T47D (cell line): ENCODE measurements at places on chromosomes 6 and 20.

- peak; percentile 63 for DNase-seq
Observed at GRCh38 chr20:36214684-36215256, 21.5 kb upstream of the AAR2 start.

GRCh38 chr6:134959603-134960002, 9.7 kb upstream of the ALDH8A1 start:
- no peak for DNase-seq

- DNase-seq, result no peak
Observed at GRCh38 chr6:136719280-136720044, 72.8 kb downstream of the MAP3K5 start.

DNA sequence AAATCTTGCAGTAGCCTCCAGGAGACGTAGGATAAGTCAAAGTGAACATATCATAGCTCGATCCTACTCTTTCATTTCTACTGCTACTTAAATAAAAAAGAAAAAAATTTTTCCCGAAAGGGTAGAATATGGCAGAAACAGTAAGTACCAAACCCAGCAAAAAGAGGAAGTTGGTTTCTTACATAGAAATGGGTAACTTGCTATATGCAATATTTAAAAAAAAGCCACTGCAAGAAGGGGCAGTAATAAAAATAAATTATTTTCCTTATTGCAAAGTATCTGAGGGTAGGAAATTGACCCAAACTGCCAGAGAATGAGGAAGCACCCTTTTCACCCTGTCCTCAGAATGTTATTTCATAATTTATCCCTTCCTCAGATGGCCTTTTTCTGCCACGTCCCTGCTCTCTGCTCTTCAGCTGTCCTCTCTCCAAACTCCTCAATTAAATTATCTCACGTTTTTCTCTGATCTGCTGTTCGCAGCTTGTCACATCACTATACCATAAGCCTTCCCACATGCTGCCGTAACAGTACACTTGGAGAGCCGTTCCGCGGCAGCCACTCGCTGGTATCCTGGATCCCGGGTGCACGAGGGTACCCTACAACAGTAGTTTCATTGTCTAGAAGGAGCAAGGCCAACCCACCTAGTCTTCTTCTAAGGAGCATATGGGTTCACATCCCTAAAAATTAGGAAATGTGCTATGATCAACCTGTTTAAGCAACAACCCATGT, 149.6 kb downstream of the BACH2 start:
- DNase-seq, result no peak

DNA sequence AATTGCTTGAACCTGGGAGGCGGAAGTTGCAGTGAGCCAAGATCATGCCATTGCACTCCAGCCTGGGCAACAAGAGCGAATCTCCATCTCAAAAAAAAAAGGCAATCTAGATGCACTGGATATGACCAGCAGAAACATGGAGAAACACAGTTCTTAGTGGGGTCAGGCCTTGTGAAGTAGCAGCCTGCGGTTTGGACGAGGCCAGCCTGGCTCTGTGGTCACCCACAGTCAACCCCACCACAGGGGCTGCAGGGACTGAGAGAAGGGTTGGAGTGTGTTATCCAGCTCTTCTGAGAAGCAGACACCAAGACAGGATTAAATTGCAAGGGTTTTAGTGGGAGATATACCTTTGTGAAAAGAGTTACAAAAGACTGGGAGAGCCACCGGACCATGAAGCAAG, 194.3 kb upstream of the PROKR2 start:
- no peak for DNase-seq

- no peak for DNase-seq
Observed at GRCh38 chr6:56730663-56731529, 88.2 kb upstream of the DST start.

DNA sequence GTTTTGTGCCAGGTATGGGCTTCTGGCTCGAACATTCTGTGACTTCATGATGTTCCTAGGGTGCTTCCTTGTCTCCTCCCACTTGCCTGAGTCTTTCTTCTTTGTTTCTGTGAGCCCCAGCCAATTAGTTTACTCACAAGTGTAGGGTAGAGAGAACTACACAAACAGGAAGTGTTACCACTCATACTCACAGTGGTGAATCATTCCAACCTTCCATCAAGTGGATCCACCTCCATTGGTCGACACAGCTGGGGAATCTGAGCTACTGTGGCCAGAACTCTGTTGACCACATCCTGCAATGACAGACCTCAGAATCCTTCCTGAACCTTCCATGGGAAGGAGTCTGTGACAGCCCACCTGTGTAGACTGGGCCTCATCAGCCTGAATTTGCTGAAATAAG, 76.8 kb downstream of the UNC5CL start:
- DNase-seq, result no peak

- DNase-seq, result no peak
Observed at GRCh38 chr6:55898342-55898741, 23.0 kb upstream of the BMP5 start.

DNA sequence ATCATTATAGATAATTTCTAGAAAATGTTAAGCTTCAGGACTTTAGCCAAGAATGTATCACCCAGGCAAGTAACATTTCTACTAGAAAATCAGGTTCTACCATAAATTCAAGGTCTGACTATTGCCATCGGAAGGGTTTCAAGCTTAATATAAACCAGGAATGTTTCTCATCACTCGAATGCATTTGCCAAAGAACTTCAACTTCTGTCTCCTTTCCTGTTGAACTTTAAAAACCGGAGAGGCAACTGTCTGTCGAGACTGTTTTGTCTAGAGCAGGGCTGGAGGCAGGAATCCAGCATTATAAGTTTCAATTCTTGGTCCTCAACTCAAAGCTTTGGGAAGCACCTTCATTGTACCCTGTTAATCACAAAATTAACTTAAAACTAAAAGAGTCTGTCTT, 264.7 kb downstream of the ZNF217 start:
- no peak for DNase-seq

GRCh38 chr6:3819161-3820110, 29.7 kb upstream of the FAM50B start:
- no peak for DNase-seq

DNA sequence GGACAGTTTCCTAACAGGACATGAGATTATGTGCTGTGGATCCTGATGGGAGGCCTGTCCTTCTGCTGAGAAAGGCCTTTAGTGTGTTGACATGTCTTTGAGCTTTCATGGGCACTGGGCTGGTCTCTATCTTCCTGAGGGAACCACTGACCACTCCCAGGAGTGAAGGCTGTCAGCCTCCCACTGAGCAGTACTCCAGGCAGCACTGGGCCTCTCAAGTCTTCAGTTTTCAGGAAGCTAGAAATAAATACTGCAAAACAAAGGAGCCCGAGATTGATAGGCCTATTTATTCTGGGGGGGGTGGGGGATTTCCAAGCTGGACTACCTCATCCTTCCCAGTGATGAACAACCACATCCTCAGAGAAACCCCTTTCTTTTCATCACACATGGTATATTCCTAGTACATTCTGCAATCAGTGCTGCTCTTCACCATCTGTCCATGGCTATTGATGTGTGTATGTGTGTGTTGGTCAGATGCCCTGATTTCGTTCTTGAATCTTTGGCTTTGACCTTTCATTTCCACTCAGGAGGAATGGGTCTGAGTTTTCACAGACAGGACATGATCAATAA, 180.9 kb upstream of the SPTLC3 start:
- no peak for DNase-seq

GRCh38 chr6:154458565-154459470, 51.7 kb downstream of the CNKSR3 start:
- no peak for DNase-seq

GRCh38 chr6:79776076-79776475, 144.9 kb downstream of the SH3BGRL2 start:
- DNase-seq, result no peak

- peak; percentile 99 for DNase-seq
Observed at GRCh38 chr20:63537525-63538203, 488 bp upstream of the PTK6 start.

- no peak for DNase-seq
Observed at GRCh38 chr6:146914489-146915483, 289.4 kb upstream of the STXBP5 start.

DNA sequence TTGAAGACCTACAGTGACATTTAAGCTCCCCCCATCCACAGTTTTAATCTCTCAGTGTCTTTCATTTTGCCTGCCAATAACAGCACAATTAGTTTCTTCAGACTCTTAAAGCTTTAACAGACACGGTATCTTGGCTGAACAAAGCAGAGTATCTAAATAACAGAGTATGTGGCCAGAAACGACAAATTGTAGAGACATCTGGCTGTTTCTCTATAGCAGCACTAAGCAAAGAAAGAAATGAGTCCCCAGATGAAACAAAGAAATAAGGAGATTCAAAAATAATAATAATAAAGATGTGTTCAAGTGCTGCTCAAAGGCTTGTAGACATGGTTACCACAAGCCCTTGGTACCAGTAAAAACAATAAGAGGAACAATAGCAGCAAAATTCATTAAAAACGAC, 97.8 kb upstream of the HDAC2 start:
- no peak for DNase-seq

GRCh38 chr20:35871259-35871771, 83.0 kb downstream of the SCAND1 start:
- DNase-seq, result no peak

GRCh38 chr6:95501032-95501904, 76.1 kb upstream of the MANEA start:
- no peak for DNase-seq

- peak; percentile 87 for DNase-seq
Observed at GRCh38 chr6:11575408-11576033, 38.0 kb downstream of the TMEM170B start.

DNA sequence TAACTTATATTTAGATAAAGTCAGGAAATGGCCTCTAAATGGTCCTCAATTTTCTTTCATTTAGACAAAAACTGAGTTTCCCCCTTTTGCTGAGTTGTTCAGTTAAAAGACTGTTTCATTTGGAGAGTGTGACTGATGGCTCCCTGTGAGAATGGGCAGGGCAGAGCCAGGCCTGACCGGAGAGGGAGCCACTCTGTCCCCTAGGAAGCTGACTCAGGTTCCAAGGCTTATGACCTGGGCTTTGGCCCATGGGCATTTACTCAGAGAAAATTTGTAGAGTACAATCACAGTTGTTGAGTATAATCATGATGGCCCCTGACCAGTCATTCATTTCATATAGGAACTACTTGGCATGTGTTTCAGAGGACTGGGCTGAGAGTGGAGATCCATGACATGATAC, 37.0 kb upstream of the AIG1 start:
- DNase-seq, result no peak

DNA sequence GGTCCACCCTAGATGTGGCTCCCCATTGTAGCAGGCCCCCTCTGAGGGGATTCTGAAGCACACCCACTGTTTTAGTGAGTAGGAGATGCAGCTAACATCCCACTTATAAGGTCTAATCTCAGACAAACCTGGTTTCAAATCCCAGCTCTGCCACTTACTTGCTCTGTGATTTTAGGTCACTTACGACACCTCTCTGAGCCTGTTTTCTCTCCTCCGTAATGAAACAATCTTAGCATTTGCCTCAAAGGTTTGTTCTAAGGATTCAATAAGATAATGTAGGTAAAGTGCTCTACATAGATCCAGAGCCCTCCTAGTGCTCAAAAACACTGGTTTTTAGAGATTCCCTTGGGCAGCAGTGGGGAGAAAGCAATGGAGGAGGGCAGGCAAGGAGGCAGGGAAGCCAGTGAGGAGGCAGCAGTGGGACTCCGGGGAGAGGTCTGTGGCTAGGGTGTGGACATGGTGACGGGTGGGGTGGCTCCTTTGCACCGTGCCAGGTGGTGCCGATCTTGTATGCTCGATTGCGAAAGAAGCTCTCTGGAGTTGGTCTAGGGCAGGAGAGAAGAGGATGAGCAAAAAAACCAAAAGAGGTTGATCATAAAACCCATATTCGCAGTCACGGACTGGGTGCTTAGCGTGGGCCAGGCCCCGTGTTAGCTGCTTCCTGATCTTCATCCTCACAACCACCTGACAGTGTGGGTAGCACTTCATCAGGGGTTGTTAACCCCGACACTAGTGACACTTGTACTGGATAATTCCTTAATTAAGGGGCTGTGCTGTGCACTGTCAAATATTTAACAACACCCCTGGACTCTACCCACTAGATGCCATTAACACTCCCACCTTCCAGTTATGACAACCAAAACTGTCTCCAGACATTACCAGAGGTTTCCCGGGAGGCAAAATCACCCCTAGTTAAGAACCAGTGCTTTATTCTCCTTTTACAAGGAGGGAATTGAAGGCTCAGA, 16.8 kb upstream of the PTGIS start:
- no peak for DNase-seq

DNA sequence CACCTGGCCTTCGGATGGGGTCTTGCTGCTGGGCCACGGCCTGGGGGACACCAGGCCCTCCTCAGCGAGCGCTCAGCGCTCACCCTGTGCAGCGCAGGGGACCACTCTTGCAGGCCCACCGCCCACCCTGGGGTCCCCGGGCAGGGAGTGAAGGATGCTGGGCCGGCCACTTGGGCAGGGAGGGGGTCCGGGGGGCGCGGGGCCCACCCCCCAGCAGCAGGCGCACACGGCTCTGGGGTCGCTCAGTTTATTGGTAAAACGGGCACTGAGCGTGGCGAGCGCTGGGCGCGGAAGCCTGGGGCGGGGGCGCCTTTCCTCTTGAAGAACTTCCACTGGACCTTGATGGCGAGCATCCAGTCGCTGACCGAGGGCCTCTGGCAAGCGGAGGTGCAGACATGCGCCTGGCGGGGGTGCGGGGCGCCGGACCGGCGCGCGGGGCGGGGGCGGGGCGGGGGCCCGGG, 11.1 kb downstream of the EEF1A2 start:
- no peak for DNase-seq

DNA sequence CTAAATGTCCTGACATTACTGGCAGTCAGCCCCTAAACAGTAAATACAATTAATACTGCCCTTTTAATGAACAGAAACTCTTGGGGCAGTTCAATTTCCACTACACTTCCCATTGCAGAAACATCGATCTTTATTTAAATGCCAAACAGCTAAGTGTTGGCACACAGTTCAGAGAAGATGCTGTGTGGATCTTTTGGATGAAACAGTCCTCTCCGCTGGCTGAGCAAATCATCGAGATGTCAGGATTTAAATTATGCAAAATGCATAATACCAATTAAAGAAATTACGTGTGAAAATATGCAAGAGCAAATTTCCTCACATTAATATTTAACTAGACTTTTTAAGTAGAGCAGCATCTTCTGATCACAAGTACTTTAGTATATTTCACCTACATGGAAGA, 132.6 kb downstream of the KIF16B start:
- DNase-seq, result no peak

- no peak for DNase-seq
Observed at GRCh38 chr20:44886266-44886651, 754 bp downstream of the YWHAB start.

GRCh38 chr6:128519931-128520435, 416 bp downstream of the PTPRK start:
- DNase-seq, result no peak
